Mesothelial cell of epicardium (in vitro differentiated cells): ENCODE measurements at places on chromosomes 1 and 21. TPM values are rescaled to one million over a fixed set of nuclear protein-coding genes. Genes with fewer than 3 reads are reported as not detected.

The LCE1D gene
- total RNA-seq, result not detected in 3 replicates

The KCNC4 gene
- total RNA-seq, result 4.5 to 5.4 TPM (median 5.1 TPM) in 3 replicates

DNA sequence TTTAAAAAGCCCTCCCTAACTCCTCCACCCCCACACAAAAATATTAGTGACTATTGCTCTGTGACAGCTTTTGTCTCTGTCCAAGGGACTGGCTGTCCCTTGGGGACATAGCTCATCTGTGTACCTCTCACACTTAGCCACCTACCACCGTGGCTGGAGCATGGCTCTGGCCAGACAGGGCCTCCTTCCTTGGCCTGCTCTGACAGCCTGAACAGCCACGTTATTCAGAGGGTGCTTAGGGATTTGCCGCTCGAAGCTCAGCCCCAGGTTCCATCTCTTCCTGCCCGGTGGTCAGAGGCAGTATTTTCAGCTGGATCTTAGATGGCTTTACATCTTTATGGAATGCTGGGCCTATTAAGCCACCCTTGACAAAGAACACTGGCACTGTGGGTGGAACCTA is 6.1 kb upstream of the CELSR2 start:
- H3K4me3 ChIP-seq, result no peak overlapping the region
- H3K4me1 ChIP-seq, result peaks cover 24% of the 10 kb centered on the region
- peaks cover 6% of the 10 kb centered on the region for H3K27me3 ChIP-seq
- no peaks in the 10 kb centered on the region for H3K36me3 ChIP-seq

GRCh38 chr1:121517586-121518230 is 332.9 kb downstream of the SRGAP2C start:
- DNase-seq, result no peak
- H3K4me3 ChIP-seq, result no peak overlapping the region
- peaks cover 6% of the 10 kb centered on the region for H3K4me1 ChIP-seq
- no peak overlapping the region for H3K27ac ChIP-seq

- no peak overlapping the region for H3K27ac ChIP-seq
- H3K4me3 ChIP-seq, result no peak overlapping the region
- no peak for DNase-seq
- H3K4me1 ChIP-seq, result peaks cover 18% of the 10 kb centered on the region
- H3K27me3 ChIP-seq, result peaks cover 30% of the 10 kb centered on the region
- no peaks in the 10 kb centered on the region for H3K36me3 ChIP-seq
Measured at GRCh38 chr1:65759516-65759915, 33.2 kb upstream of the PDE4B start.

DNA sequence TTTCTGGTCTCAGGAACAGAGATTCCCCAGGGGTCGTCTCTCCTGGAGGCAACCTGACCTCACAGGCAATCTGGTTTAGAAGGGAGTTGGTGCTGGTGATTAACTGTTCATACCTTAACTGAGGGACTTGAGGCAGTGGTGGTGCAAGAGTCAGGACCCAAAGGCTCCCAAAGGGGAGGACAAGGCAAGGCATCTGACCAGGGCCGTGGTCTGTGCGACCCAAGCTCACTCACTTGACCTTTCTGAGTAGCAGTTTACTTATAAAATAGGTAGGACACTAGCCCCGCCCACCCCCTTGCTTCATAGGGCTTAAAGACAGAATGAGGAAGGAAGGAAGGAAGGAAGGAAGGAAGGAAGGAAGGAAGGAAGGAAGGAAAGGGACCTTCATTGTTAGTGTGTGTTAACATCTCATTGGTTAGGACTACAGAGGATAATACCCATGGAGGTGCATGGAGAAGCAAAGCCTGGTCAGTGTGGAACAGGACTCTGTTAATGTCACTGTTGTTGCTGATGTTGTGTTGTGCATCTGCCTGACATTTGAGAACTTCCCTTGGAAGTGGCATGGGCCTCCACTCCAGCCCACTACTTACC is 4.6 kb upstream of the KCNA2 start:
- H3K4me3 ChIP-seq, result no peak overlapping the region
- peaks cover 96% of the 10 kb centered on the region for H3K27me3 ChIP-seq
- DNase-seq, result no peak
- H3K36me3 ChIP-seq, result no peaks in the 10 kb centered on the region

- no peaks in the 10 kb centered on the region for H3K27me3 ChIP-seq
- no peak for DNase-seq
- peaks cover 36% of the 10 kb centered on the region for H3K4me1 ChIP-seq
Measured at GRCh38 chr1:14627608-14628489, 29.4 kb downstream of the KAZN start.

DNA sequence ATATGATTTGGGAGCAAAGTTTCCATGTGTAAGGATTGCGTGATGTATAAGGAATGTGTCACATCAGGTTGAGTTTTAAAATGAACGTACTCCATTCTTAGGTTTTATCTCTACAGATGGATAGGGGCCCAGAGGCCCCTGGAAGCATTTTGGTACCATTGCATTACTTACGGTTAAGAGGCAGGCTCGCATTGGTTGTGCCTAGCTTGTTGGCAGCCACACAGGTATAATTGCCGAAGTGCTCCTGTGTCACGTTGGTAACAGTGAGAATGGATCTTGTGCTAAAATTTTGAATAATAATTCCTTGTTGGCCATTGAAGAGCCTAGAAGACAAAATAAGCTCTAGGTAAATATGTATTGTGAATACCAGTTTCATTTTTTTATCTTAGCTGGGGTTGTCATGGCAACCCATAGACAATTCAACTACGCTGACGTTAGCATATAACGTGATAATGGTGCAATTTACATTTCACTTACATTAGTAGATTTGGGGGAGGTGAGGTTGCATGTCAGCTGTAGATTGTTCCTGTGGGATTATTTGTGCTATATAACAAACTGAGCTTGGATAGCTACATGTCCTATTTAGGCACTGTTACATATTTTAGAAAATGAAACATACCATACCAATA is 511.9 kb upstream of the ZRANB2 start:
- no peaks in the 10 kb centered on the region for H3K27me3 ChIP-seq
- DNase-seq, result no peak
- H3K27ac ChIP-seq, result no peak overlapping the region
- H3K4me1 ChIP-seq, result no peaks in the 10 kb centered on the region
- no peaks in the 10 kb centered on the region for H3K36me3 ChIP-seq

DNA sequence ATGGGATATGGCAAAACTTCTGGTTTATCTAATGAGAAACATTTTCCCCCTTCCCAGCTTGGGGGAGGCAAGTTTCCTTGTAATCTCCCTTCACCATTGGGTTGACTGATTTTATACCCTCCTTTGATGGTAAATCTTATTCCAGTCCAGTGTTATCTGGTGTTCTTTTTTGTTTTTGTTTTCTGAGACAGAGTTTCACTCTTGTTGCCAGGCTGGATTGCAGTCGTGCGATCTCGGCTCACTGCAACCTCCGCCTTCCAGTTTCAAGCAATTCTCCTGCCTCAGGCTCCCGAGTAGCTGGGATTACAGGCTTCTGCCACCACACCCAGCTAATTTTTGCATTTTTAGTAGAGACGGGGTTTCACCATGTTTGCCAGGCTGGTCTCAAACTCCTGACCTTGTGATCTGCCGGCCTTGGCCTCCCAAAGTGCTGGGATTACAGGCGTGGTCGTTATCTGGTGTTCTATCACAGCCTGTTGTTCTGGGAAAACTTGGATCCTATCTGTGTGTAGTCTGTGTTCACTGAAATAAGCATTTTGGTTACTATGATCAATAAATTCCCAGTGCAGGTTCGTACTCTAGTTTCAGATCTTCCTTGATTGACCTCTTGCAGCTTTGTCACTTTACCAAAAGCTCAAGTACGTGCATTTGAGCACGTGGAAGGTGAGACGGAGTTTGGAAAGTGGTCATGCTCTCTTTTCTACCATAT is 281.1 kb downstream of the NCAM2 start:
- no peaks in the 10 kb centered on the region for H3K27me3 ChIP-seq
- no peaks in the 10 kb centered on the region for H3K4me1 ChIP-seq
- no peak for DNase-seq
- no peak overlapping the region for H3K27ac ChIP-seq

- H3K27ac ChIP-seq, result no peak overlapping the region
- H3K4me1 ChIP-seq, result no peaks in the 10 kb centered on the region
- peaks cover 1% of the 10 kb centered on the region for H3K36me3 ChIP-seq
- no peak overlapping the region for H3K4me3 ChIP-seq
- no peaks in the 10 kb centered on the region for H3K27me3 ChIP-seq
Measured at GRCh38 chr1:231720652-231721325, 94.2 kb downstream of the DISC1 start.

DNA sequence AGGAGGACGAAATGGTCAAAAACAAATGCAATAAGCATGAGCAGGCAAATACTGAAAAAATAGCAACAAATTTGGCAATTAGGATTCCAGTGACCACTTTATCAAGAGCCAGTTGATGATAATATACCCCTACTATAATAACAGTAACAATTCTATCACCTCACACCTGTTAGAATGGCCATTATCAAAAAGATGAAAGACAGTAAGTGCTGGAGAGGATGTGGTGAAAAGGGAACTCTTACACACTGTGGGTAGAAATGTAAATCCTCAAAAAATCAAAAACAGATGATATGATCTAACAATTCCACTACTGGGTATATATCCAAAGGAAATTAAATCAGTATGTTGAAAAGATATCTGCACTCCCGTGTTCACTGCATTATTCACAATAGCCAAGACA is 114.3 kb upstream of the GFI1 start:
- H3K27ac ChIP-seq, result no peak overlapping the region
- no peak for DNase-seq
- no peaks in the 10 kb centered on the region for H3K4me1 ChIP-seq
- H3K27me3 ChIP-seq, result no peaks in the 10 kb centered on the region

GRCh38 chr1:96104506-96104905 is 617.1 kb upstream of the PTBP2 start:
- no peaks in the 10 kb centered on the region for H3K4me1 ChIP-seq
- no peaks in the 10 kb centered on the region for H3K27me3 ChIP-seq
- H3K36me3 ChIP-seq, result no peaks in the 10 kb centered on the region
- no peak overlapping the region for H3K27ac ChIP-seq
- no peak overlapping the region for H3K4me3 ChIP-seq

- H3K36me3 ChIP-seq, result peaks cover 10% of the 10 kb centered on the region
- H3K27ac ChIP-seq, result no peak overlapping the region
- no peaks in the 10 kb centered on the region for H3K27me3 ChIP-seq
- no peak for DNase-seq
- no peaks in the 10 kb centered on the region for H3K4me1 ChIP-seq
- no peak overlapping the region for H3K4me3 ChIP-seq
Measured at GRCh38 chr1:52153898-52154297, 12.0 kb downstream of the ZFYVE9 start.

DNA sequence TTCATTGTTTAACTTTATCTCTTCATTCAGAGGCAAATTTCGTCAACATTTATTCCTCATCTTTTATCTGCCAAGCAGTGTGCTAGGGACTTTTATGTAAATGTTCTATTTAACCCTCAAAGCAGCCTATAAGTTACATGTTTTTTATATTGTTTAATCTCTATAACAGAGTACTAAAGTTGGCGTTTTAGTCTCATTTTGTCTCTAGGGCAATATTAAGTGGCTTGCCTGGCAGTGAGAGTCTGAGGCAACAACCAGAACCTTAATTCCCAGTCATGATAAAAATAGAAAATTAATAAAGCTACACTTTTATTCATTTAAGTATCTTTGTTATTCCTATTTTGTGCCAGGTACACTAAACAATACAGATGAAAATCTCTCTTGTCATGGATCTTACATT is 994.3 kb upstream of the ADGRL2 start:
- H3K4me1 ChIP-seq, result no peaks in the 10 kb centered on the region
- no peak overlapping the region for H3K27ac ChIP-seq
- no peaks in the 10 kb centered on the region for H3K36me3 ChIP-seq
- no peak for DNase-seq
- H3K4me3 ChIP-seq, result no peak overlapping the region
